HT-29 (cell line): ENCODE measurements at places on chromosomes 11 and 22. TPM values are rescaled to one million over a fixed set of nuclear protein-coding genes. Genes with fewer than 3 reads are reported as not detected.

GRCh38 chr22:27825174-27825573 lies 23.6 kb upstream of the MN1 start:
- no peak for DNase-seq

- DNase-seq: no peak
Observed at GRCh38 chr11:124736736-124737135, 3.0 kb upstream of the NRGN start.

DNA sequence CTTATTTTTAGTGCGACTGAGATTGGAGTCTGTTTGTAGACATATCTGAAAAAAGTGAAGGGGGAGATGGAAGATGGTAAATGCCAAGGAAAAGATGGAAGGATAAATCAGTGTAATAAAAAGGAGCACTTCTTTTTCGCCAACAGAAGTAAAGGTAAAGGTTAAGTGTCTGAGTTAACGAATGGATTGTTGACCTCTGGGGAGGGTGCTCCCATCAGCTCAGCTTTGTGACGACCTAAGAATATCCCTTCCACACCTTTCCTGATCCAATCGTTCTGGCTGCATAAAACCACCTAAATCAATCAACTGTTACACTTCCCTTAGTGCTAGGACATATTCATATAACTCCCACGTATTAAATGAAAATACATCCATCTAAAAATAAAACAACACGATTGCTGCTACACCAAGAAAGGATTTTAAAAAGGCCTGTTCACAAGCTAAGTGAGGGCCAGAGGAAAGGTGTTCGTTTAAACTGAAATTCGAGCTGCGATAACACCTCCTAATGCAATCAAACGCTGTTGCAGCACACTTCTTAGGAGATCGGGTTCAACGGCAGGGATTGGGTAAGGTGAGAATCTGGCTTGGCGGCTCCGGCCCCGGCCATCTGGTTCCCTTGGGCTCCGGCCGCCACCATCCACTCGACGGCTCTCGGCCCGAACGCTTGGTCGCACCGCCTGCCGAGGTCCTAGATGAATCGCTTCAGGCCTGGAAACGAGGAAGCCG lies 658 bp downstream of the C11orf71 start:
- peak; percentile 85 for DNase-seq

DNA sequence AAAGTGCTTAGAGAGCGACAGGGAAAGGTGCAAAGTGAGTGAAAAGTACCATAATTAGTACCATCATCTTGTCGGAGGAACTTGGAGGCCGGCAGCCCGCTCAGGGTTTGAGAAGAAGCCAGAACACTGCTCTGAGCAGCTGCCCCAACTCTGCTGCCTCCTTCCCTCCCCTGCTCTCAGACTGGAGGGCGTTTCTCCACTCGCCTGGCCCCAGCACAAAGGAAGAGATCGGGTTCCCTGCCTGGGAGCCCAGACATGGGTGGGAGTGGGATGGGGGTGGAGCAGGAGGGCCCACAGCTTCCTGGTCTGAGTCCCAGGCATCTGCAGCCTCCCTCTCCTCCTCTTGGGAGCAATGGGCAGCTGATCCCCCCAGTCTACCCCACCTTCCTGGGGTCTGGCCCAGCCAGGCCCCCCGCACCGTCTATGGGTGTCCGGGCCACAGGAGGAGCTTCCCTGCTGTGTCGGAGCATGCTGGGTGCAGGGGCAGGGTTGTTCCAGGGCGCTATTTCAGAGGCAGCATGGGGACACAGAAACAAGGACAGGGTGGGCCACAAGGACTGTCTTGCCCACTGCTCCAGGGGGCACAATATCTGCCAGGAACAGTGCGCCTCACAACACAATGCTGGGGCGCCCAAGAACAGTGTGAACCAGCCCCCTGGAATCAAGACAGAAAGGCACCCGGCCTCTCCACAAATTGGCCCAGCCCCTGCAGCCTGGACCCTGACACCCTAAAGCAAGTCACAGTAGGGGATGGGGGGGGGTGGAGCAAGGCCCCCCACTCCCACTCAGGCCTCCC lies 4.8 kb downstream of the LIF start:
- no peak for DNase-seq

GRCh38 chr11:77147668-77148321 lies 19.7 kb downstream of the MYO7A start:
- peak; percentile 20 for DNase-seq

OR6A2 gene
- total RNA-seq: 0.08 and 0.23 TPM in 2 replicates

- DNase-seq: no peak
Observed at GRCh38 chr11:104727095-104727494, 171.2 kb downstream of the CASP12 start.

DNA sequence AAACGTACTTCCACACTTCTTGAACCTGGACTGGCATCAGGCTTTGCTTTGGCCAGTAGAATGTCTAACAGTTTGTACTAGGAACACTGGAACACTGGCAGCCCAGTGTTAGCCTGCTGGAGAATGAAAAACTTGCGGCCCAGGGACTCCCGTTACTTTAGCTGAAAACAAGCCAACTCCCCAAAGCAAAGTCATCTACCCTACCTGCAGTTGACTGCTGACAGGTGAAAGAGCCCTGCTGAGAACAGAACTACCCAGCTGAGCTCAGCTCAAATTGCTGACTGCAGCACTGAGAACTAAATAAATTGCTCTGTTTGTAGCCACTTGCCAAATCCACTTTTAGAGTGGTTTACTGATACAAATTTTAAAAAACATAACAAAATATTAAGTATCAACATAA lies 342.5 kb downstream of the LRRC4C start:
- DNase-seq: no peak

DNA sequence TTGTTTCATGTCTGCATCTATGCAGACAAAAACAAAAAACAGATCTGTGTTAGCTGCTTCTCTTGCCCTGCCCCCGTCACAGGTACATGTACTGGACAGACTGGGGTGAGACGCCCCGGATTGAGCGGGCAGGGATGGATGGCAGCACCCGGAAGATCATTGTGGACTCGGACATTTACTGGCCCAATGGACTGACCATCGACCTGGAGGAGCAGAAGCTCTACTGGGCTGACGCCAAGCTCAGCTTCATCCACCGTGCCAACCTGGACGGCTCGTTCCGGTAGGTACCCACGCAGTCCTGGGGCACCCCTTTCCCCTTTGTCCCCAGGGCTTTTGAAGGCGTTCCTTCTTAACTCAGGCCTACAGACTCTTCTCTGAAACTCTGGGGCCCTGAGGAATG lies 45.2 kb downstream of the LRP5 start:
- DNase-seq: no peak

GRCh38 chr11:7905549-7905948 lies 25.5 kb downstream of the OR10A6 start:
- DNase-seq: no peak

OR4C12 gene
- total RNA-seq: not detected in 2 replicates

NPTXR gene
- total RNA-seq: 0.03 and 0.70 TPM in 2 replicates

OR51A2 gene
- total RNA-seq: not detected in 2 replicates

NAV2 gene
- total RNA-seq: 0.05 TPM in 2 replicates

DNA sequence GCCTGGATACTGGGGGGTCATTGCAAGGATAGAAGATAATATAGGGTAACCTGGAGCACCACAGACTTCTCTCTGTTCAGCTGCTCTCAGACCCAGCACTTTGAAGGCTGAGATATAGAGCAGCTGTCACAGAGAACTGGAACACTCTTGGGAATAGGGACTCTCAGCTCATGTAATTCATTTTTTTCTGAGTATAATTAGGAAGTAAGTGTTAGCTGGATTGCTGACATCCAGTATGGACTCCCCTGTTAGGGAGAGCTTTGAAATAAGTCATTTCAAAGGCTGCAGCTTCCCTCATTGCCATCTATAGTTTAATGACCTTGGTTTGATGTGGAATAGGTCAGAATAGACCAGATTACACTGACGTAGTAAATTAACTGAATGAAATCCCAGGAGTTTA lies 120.8 kb upstream of the POU2AF2 start:
- DNase-seq: no peak

- peak; percentile 43 for DNase-seq
Observed at GRCh38 chr11:133619973-133620372, 87.7 kb upstream of the OPCML start.

GRCh38 chr11:36056160-36056751 lies 112.4 kb downstream of the LDLRAD3 start:
- DNase-seq: peak; percentile 39

FOLR1 gene
- total RNA-seq: 6.1 and 6.2 TPM in 2 replicates

- no peak for DNase-seq
Observed at GRCh38 chr11:97641988-97642387, 1252.2 kb downstream of the JRKL start.

CST6 gene
- 23.0 and 27.2 TPM in 2 replicates for total RNA-seq

- DNase-seq: no peak
Observed at GRCh38 chr22:30386608-30386959, 627 bp downstream of the RNF215 start.

MAPK1 gene
- total RNA-seq: 24.6 and 27.0 TPM in 2 replicates

OR52H1 gene
- total RNA-seq: not detected in 2 replicates

DNA sequence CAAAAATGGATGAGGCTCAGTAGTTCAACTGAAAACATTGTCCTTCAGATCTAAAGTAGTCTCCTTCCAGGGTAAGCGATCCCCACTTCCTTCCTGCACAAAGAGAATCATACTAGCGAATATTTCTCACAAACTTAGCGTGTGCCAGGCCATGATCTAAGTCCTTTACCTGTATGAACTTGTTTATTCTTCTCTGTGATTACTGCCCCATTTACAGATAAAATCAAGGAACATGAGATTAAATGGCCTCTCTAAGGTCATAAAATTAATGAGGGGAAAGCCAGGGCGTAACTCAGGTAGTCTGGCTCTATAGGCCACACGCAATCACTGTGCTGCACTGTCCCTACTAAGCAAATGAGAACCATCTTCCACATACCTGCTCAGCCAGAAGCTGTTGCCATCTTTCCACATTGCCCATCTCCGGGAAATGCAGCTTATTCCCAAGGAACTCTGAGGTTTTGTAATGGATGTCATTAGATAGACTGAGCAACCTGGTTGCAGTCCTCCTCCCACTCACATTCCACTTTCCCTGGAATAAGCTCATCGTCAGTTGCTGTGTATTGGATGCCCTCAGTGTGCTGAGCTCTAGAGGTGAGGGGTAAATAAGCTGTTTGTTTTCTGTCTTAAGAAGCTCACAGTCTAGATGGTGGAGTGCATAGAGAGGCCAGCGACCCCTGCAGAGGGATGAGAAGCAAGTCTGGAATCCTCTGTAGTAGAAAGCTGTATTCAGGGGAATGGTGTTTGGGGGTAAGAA lies 146.3 kb downstream of the SNX19 start:
- DNase-seq: no peak

- DNase-seq: no peak
Observed at GRCh38 chr22:16800358-16800757, 24.9 kb downstream of the XKR3 start.

DNA sequence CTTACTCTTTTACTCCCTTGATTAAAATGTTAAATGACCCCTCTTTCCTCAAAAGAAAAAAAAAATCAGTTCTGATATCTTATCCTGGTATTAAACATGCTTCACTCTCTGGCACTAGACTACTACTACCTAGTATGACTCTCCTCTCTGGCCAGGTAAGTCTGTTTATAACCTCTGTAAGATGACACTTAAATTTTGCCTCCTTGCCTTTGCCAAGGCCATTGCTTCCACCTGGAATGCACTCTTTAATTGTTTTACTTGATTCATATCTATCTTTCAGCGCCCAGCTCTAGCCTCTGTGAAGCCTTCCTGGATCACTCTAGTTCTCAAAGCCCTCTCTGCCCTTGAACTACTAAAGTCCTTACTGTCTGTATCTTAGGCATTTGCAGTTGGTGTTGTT lies 170.4 kb downstream of the ETS1 start:
- no peak for DNase-seq

GRCh38 chr22:19955241-19956128 lies 13.9 kb upstream of the TXNRD2 start:
- no peak for DNase-seq

- DNase-seq: peak; percentile 66
Observed at GRCh38 chr11:76459299-76459698, 14.5 kb downstream of the EMSY start.

BLID gene
- total RNA-seq: not detected in 2 replicates
